Stimulated activated CD4-positive, alpha-beta T cell treated with anti-CD3 and anti-CD28 coated beads, Interleukin-1b, Interleukin-23, amount 100 ng/mL, for 1 hour (primary cell): ENCODE measurements at places on chromosomes 4 and X.

GRCh38 chr4:63218856-63219255 lies 1190.4 kb downstream of the TECRL start:
- DNase-seq: no peak

- DNase-seq: no peak
These were observed 426 bp upstream of the C4orf51 start for GRCh38 chr4:145679520-145679919.

- no peak for DNase-seq
These were observed 157.3 kb downstream of the RRAGB start for GRCh38 chrX:55874807-55875206.

- DNase-seq: no peak
These were observed 98.7 kb upstream of the PPP2R3B start for GRCh38 chrX:485368-485767.

- no peak for DNase-seq
These were observed 673.8 kb downstream of the STIM2 start for GRCh38 chr4:27534488-27534887.

DNA sequence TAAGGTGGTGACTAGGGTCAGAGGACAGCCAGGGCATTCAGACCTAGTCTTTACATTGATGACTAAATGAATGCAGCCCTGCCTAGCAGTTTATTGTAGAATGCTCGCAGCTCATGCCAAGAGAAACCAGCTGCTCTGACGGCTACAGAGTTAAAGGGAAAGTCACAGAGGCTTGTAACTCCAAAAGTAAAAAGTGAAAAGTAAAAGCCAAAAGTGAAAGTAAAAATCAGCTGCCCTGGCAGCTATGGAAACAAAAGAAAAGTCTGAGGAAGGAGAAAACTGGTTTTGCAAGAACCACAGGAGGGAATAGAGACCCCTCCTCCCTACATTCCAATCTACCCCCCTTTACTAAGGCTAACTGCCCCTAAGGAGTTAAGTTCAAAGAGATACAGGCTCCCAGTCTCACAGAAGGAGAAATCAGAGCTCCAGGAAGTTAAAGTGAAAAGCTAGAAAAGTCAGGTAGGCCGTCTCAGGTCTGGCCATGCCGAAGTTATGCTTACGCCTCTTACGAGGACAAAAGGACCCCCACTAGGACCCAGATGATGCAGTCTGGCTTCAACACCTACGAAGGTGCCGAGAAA lies 6.0 kb downstream of the GAGE10 start:
- DNase-seq: no peak

DNA sequence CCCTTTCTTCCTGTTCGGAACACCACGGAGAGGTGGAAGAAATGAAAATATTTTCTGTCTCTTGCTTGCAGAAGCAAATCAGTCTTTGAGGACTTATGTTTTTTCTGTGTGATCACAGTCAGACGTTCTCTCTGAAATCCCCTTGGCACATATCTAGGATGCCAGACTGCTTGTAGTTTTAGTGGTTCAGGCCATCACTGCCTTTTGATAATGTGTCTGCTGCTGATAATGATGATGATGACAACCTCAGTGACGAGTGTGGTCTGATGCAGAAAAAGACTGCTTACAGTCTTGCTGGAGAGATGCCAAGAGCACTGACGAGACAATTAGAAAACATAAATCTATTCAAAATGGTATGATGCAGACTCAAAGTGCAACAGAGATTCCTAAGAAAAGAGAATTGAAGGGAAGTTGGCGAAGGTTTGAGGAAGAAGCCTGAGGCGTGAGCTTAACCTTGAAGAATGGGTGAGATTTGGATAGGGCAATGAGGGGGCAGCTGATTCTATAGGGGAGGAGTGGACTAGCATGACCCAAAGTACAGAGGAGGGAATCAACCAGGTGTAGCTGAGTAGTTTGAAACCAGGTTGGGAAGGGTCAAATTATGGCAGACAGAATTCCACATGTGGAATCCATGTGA lies 7.9 kb downstream of the RAB33A start:
- no peak for DNase-seq

DNA sequence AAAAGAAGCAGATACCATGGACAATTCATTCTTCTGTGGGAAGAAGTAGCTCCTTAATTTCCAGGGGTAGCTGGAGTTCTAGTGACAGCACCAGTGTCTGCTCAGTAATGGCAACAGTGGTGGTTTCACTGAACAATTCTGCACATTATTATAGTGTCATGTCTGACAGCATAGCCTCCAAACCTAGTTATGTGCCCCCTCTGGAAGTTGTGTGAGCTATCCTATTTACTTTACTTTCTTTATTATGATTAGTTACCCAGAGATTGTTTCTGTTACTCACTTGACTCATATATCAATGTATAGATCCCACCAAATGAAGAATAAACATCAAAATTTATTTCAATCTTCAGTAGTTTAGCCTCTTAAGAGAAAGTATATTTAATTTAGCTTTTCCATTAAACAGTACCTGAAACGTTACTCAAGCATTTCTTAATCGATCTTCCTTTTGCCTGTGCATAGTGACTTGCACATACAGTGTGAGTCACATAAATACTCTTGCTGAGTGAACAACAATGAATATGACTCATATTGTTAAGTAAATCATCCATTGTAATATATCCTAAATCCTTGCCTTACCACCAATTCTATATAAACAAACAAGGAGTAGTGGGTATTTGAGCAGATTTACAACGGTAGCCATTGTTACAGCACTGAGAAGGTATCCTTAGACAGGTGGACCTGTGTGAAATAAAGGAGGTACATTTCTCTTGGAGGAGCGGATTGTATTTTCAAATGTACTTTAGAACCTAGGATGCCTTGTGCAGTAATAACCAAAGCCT lies 534.7 kb downstream of the ANKRD50 start:
- DNase-seq: no peak

DNA sequence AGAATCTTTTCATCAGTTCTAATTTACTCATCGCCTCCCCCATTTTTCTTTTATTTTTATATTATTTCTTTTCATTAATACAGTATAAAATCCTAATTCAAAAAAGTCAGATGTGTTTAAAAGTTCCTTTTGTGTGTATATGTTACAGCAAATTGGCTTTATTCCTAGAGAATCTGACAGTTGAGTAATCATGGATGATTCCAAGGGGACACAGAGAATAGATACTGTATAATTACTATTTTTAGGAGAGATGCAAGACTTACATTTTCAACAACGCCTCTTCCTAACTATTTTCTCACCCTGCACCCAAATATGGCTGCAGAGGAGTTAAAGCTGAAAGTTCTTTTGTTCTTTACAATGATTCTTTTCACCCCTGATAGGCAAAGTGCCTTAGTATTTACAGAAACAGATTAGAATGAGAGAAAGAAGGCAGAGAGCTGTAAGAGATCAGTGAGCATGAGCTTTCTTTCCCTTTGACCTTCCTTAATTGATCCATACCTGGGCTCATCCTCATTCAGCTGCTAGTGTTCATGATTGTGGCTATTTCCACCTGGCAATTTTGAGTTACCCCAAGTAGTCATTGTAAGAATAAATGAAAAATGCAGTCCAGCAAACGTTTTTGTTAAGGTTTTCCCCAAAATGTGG lies 210.8 kb downstream of the SLC4A4 start:
- no peak for DNase-seq

DNA sequence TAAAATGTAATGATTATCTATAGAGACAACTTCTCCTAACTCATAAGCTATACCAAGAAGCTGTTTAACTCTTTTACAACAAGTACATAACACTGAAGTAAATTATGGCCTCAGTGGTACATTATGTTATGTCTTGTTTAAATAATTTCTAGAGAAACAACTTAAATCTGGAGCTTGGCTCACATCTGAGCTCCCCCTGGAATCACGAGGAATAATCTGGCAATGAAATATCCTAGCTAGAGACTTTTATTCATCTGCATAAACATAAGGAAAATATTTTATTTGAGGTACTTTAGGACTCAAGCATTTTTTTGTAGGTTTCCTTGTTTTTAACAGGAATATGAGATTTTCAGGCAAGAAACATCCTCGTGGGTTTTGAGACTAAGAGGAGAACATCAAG lies 354.7 kb upstream of the SLC7A11 start:
- no peak for DNase-seq

GRCh38 chr4:119647558-119647957 lies 19.0 kb upstream of the PDE5A start:
- no peak for DNase-seq

- DNase-seq: no peak
These were observed 491.9 kb downstream of the MID1IP1 start for GRCh38 chrX:39293203-39293602.

- DNase-seq: no peak
These were observed 111.1 kb downstream of the CFAP299 start for GRCh38 chr4:80446664-80447063.

DNA sequence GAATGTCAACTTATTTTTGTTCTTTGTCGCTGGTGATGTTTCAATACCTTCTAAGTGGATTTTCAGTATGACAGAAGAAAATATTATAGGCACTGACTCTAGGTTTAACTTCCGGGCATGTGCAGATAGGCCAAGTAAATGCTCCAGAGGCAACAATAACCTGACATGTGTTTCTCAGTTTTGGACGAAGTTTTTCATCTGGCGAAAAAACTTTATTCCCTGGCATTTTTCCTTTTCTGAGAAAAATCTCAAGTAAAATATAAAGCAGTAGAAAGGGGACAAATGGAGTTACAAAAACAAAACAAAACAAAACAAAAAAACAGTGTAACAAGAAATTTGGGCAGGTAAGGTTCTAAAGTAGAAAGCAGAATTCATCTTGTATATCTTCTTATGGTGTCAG lies 173.5 kb downstream of the ANTXR2 start:
- DNase-seq: no peak
